Neural progenitor cell (in vitro differentiated cells): ENCODE measurements at places on chromosomes 3 and 15.

GRCh38 chr3:186746008-186746407, 28.8 kb downstream of the KNG1 start:
- DNase-seq, result peak; percentile 10

- DNase-seq, result peak; percentile 92
Measured at GRCh38 chr3:88149509-88150362, at the start of gene C3orf38. Gene C3orf38 (plus strand): TSS chr3:88149959. CDS start chr3:88150053, 94 bp downstream.

DNA sequence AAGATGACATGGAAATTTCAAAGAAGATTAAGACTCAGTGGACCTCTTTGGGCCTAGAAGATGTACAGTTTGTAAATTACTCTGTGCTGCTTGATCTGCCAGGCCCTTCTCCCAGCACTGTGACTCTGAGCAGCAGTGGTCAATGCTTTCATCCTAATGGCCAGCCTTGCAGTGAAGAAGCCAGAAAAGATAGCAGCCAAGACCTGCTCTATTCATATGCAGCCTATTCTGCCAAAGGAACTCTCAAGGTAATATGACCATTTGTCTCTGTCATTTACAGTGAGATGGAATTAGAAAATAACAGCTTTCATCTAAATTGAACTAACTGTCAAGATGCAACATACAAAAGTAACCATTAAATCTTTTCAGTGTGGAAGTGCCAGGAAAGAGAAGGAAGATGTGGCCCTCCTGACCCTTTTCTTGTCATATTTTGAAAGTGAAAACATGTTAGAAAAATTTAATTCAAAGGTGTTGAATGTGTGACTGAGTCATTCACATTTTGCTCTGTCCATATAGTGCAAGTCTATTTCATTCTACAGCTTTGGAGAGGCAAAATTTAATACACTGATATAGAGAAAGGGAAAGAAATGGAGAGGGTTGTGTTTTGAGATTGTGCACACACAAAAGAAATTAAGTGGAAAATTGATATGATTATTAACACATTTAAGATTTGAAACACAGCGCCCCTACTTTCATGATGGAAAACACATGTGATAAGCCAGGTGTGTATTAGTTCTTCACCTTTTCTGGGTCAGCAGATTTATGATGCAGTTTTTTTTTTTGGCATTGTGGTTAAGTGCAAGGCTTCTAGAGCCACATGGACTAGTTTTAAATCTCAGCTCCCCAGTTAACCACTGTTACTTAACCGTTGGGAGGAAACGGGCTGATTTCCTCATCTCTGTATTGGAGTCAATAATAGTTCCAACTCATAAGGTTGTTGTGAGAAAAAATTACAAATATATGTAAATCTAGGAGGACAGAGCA, 375.1 kb downstream of the NAALADL2 start:
- no peak for DNase-seq

GRCh38 chr15:77144492-77145070, 73.7 kb upstream of the TSPAN3 start:
- DNase-seq, result no peak

GRCh38 chr3:146546366-146546965, 2.1 kb upstream of the PLSCR1 start:
- DNase-seq, result no peak

DNA sequence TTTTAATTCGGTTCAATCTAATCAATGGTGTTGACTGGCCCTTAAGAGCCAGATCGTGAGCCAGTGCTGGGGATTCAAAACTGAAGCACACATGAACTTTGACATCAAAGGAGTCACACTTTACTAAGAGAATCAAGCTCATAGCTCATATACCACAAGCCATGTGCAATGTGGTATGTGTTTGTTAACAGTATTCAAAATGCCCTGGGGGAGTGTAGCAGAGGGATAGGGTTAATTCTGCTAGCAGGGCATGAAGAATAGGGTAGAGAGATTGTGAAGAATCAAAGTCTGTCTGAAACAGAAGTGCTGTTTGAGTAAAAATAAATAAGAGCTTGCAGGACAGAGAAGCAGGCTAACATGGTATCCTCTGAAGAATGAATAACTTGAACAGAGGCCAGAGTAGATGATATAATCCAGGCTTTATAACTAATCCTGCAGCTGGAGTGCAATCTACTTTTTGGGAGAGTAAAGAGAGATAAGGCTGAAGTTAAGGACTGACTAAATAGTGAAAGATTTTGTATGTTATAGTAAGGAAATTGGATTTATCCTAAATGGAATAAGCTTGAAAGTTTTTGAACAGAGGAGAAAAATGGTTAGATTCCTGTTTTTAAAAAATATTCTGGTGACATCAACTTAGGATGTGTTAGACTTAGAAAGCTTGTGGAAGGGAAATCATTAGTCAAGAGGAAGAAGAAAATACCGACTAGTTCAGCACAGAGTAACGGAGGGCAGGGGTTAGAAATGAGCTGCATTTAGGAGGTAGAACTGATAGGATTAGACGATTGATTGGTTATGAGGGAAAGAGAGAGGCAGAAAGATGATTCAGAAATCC, 292.0 kb downstream of the NFKBIZ start:
- DNase-seq, result no peak
